ENCODE measurements at places on chromosomes 5 and 9.

GRCh38 chr5:158456756-158457155 is 597.8 kb upstream of the CLINT1 start:
- no peak for DNase-seq

DNA sequence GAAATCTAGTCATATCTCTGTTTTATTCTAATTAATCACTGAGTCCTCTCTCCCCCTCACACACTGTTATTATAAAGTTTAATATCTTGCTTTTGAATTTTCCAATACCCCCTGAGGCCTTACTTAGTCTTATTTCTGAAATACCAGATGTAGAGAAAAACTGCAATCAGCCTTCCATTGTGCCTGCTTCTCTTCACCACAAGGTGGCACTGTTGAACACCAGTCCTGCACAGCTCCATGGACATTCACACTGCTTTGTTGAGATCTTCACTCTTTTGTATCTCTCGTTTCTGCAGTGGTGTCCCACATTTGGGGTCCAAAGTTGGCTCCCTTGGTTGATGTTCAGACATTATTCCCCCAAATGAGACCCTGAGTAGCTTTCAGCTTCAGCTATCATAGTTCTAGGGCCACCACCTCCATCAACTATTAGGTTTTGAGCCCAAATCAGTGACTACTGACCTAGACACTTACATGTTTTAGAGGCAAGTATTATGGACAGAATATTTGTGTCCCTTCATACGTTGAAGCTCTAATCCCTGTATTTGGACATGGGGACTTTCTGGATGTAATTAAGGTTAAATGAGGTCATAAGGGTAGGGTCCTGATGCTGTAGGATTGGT is 24.3 kb downstream of the BOD1 start:
- no peak for DNase-seq

DNA sequence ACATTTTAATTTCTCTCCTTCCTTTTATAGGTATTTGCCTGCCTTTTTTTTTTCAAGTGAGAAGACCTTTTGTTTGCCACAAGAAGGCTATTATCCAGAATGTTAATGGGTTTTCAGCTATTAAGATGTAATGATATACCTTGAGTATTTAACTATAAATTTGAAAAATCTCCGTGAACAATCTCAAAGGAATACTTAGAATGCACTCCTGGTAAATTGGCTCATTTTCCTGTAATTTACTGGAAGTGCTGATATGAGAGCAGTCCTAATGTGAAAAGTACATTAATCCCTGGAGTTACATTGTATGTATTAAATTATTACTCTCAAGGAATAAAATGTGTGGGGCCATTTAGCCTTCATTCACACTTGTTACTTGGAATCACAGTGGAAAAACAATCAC is 32.4 kb downstream of the AOPEP start:
- DNase-seq: no peak

- no peak for DNase-seq
Measured at GRCh38 chr9:121649476-121650216, 1.8 kb upstream of the DAB2IP start.

DNA sequence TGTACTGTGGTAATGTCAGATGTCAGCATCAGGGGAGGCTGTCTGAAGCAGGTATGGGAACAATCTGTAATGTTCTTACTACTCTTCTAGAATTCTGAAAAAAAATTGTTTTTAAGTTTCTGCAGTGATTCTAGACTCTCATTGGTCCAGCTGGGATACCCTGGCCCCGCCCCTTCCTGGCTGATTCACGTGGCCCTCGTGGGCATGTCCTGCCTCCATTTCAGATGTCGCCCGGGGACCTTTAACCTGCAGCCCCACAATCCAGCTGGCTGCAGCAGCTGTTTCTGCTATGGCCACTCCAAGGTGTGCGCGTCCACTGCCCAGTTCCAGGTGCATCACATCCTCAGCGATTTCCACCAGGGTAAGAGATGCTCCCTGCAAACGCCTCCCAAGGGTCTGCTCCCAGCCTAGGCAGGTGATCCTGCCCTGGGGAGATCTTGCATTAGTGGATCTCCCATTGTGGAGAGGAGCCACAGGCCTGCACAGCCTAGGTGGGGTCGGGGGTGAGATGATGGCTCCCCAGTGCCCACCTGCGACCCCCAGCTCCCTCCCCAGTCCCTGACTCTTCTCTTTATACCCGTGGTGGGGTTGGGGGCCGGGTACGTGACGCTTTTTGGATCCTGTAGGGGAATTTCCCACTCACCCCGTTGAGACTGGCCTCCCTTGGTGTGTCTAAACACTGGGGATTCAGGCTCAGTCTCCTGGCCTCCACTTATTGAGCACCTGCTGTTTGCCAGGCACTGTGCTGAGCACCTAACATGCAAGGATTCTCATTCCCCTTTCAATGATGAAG is 36.5 kb downstream of the LAMC3 start:
- no peak for DNase-seq

- no peak for DNase-seq
Measured at GRCh38 chr9:80690349-80690939, 998.9 kb downstream of the TLE1 start.

DNA sequence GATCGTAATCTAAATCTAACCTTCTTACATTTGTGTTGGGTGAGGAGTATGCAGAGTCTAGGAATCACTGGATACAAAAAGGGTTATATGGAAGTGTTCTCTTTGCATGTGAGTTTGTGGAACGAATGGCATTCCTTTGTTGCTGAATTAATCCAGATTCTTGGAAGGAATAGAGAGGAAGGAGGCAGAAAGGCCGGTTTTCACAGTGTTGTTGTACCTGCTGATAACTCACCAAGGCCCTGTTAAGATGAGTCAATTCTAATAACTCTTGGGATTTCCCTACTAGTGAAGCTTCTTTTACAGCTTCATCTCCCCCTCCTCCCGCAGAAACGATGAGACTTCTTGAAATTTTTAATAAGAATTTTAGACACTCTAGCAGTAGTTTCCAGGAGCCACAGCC is 84.0 kb downstream of the ZSWIM6 start:
- DNase-seq: no peak

GRCh38 chr5:109959652-109960051 is 269.9 kb downstream of the MAN2A1 start:
- DNase-seq: no peak

GRCh38 chr9:3088219-3088618 is 244.3 kb upstream of the PUM3 start:
- no peak for DNase-seq

DNA sequence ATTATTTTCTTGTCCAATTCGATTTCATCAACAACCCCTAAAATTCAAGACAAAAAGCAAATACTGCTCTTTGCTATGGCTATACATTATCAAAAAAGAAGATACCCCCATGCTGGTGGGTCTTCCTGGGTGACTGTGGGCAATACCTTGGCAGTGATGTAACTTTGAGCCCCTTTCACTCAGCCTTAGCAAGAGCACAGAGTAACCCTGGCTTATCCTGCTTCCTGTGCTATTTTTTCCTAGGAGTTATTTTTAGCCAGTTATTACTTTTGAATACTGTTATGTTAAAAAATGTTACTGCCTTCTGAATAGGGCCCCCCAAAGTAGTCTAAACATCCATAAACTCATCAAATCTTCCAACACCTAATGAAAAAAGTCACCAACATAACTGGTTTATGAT is 145.6 kb upstream of the TSLP start:
- DNase-seq: no peak

GRCh38 chr9:81517954-81518353 is 171.4 kb downstream of the TLE1 start:
- DNase-seq: no peak

GRCh38 chr5:158154226-158155005 is 295.5 kb upstream of the CLINT1 start:
- no peak for DNase-seq

DNA sequence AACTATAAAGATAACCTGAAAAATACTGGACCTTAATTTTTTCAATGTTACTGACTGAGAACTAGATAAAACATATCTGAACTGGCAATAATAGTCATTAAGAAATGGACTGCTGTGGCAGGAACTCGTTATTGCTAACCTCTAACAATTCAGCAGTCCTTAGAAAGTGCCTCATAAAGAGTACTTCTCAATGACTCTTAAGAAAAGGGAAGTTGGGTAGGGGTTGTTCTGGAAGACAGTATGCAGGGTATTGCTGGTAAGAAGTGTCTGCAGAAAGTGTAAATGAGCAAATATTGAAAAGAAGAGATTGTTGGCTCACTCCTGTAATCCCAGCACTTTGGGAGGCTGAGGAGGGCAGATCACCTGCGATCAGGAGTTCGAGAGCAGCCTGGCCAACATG is 27.9 kb downstream of the FOXD1 start:
- DNase-seq: no peak

DNA sequence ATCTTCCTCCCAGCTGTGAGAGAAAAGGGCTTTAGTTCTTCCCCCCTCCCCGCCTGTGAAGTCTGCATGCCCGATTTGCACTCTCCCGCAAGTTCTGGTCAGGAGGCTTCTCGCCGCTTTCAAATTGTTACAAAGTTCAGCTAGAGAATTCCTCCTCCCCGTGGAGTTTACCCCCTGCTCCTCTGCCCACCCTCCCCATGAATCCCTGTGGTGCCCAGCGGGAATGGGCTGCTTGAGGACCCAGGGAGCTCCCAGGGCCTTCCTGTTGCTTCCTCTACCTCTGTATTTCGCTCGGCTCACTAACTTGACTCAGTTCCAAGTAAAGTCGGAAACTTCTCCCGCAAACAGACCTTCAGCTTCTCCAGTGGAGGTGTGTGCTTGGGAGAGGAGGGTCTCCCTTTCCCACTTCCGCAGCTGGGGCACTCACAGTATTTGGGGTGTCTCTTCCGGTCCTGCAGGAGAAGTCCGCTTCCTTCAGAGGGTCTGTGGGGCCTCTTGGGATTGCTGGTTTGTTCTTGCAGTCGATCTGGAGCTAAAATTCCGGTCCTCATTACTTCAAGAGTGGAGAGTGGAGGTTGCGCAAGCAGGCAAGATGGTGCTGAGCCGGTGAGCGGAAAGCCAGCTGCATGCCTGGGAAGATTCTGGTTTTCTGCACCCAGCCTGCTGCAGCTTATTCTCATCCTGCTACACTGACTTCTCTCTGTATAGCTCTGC is 97.8 kb downstream of the ADAMTS12 start:
- no peak for DNase-seq
